Hematopoietic multipotent progenitor cell (in vitro differentiated cells): ENCODE measurements at places on chromosomes 2 and 18. TPM values are rescaled to one million over a fixed set of nuclear protein-coding genes. Genes with fewer than 3 reads are reported as not detected.

DNA sequence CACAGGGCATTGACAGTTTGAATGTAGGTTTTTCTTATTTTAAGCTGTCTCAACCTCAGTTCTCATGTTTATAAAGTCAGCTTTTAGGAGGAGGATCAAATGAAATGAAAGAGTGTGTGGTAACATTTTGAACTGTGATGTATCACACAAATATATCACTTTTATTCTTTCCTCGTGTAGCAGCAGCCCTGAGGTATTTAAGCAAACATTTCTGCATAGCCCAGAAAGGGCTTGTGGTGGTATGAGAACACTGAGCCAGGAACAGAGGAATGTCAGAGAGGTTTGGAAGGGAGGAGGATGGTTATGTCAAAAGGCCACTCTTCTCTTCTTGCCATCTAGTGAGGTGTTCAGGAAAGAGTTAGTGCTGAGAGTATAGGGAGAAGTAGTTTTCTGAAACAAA, 150.2 kb downstream of the PARD3B start:
- no peak for DNase-seq

- DNase-seq: no peak
Measured at GRCh38 chr2:40535972-40536371, 84.1 kb upstream of the SLC8A1 start.

- DNase-seq: no peak
Measured at GRCh38 chr18:63373161-63373560, 6.2 kb upstream of the KDSR start.

DNA sequence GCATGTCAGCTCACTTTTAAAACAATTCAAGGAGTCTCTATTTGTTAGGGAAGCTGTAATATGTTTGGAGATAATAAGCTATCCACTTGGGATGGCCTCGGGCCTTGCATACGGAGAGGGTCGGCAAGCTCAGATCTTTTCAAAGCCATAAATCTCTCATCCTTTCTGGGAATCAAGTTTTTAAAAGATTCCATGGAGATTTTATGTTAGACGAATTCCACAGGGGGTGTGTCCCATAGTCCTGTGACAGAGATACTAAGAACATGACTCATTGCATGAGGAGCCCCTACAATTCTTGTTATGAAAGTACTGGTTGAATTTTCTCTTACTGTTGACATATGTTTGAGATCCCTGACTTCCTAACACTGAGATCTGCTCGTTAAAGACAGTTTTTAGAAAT, 108.7 kb downstream of the FEZ2 start:
- no peak for DNase-seq

Gene TSPYL6
- under 0.01 TPM for total RNA-seq

Gene IL1RL2
- total RNA-seq: not detected

Gene GLI2
- total RNA-seq: under 0.01 TPM

Gene RRM2
- 7.0 TPM for total RNA-seq

Gene CCDC148
- total RNA-seq: not detected

Gene AGXT
- total RNA-seq: not detected
